A549 treated with ZK216348 at 1 μM for 4 hours (cell line): ENCODE measurements at places on chromosomes 1 and 21. TPM values are rescaled to one million over a fixed set of nuclear protein-coding genes. Genes with fewer than 3 reads are reported as not detected.

The CFH gene
- total RNA-seq: 3.4 to 5.5 TPM (median 4.7 TPM) in 5 replicates

The NBPF4 gene
- total RNA-seq: 0.08 to 0.14 TPM (median 0.13 TPM) in 4 of 5 replicates, not detected in the other

The KCNE1 gene
- total RNA-seq: not detected in 5 replicates

The MIS18A gene
- 11.9 to 16.7 TPM (median 16.2 TPM) in 5 replicates for total RNA-seq

The CCDC30 gene
- 0.94 to 1.5 TPM (median 1.2 TPM) in 5 replicates for total RNA-seq
